ENCODE measurements at places on chromosomes 3 and 15.

- no peak for DNase-seq
These were observed 34.6 kb upstream of the MUC13 start for GRCh38 chr3:124969190-124969589.

GRCh38 chr3:7506606-7507180 lies 645.8 kb downstream of the GRM7 start:
- DNase-seq: no peak

- DNase-seq: no peak
These were observed 6.3 kb upstream of the RTP2 start for GRCh38 chr3:187708696-187709095.

DNA sequence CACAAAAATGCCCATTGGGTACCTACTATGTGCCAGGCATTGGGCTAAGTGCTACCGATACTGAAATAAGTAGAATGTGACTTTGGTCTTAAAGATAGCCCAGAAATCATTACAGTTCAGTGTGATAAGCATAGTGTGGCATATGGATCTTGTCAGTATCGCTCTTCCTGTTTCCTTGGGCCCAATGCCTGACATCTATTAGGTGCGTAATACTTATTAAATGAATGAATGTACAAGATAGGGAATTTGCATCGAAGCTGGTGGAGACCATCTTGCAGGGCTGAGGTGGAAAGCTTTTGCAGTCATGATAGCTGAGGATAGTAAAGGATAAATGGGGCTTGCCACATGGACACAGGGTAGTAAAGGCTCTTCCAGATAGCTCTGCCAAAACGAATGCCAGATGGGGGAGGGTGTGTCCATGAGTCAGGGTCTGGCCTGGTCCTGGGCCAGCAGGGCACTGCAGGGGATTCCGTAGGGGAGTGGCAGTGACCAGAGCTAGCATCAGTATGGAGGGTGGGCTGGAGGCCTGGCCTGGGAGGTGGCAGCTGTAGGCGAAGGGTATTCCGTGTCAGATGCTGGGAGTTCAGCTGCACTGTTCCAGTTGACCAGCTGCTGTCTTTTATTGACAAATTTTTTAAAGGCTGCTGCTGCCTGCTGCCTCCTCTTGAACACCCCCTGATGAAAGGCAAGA lies 23.5 kb downstream of the TSEN2 start:
- DNase-seq: no peak

GRCh38 chr15:74541494-74542165 lies 610 bp downstream of the ARID3B start:
- DNase-seq: peak; percentile 47

DNA sequence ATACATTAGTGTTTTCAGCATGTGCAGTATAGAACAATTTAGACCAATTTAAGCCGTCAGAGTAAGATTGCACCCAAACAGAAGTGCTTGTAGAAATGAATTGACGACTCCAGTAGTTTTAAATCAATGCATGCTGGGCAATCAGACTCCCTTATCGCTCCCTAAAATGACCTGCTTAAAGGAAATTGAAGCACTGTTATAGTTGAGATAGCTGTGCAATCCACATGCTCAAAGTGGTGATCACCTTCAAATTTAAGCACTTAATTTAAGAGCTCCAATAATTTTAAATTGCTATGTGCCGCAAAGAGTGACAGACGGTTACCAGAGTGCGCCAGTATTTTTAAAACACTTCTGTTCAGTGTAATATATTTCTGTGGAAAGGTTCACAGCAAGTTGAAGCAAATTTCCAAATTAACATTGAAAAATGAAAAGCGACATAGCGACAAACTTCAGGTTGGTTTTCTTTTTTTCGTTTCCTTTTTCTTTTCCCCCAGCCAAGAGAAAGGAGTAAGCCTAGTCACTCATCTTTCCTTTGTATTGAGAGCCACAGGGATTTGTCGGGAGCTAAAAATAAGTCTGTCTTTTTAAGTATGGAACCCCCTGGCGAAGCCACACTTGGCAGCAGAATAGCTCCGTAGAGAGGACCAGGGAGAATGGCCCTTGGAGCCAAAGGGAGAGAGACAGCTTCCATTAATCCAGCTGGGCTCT lies 436.4 kb upstream of the RBMS3 start:
- no peak for DNase-seq

DNA sequence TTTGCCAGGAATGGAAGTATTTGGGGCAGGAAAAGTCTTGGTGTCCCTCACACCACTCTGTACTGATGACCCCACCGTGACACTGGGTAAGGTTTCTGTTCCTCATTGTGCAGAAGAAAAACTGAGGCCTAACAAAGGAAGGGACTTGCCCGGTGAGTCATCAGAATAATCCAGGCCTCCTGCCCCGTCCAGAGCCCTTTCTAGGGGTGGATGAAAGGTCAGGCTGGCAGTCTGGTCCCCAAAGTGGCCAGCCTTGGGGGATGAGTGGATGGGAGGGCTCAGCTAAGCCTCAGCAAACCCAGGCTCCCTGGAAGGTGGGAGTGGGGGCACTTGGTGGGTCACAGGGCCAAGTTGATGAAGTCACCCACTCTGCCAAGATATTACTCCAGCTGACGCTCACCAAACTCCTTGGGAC lies 2.3 kb upstream of the DNAH1 start:
- DNase-seq: peak; percentile 57

DNA sequence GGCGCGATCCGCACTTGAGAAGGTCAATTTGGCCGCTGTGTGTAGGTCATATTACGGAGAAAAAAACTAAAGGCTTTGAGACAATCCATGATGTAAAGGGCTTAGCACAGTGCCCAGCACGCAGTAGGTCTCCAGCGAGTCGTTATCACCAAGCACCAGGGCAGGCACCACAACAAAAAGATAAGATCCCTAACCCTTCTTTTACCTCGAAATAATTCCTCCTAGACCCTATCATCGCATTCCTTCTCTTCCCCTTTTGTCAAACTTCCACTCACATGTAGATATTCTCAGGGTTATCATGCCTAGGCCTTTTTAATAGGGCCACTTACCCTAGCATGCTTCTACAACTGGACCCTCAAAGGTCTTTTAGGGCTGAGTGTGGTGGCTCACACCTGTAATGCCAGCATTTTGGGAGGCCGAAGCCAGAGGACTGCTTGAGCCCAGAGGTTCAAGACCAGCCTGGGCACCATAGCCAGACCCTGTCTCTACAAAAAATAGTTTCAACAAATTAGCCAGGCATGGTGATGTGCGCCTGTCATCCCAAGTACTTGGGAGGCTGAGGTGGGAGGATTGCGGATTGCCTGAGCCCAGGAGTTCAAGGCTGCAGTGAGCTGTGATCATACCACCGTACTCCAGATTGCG lies 13.5 kb downstream of the ZNF774 start:
- no peak for DNase-seq

GRCh38 chr3:43019826-43020225 lies 40.7 kb downstream of the GASK1A start:
- no peak for DNase-seq
